ENCODE measurements at places on chromosomes 4 and X.

GRCh38 chrX:120562569-120562926, 1.8 kb upstream of the CUL4B start:
- DNase-seq = no peak

- no peak for DNase-seq
Observed at GRCh38 chr4:166198516-166199310, 325.7 kb downstream of the TLL1 start.

GRCh38 chr4:145825255-145825654, 113.4 kb downstream of the ZNF827 start:
- no peak for DNase-seq

DNA sequence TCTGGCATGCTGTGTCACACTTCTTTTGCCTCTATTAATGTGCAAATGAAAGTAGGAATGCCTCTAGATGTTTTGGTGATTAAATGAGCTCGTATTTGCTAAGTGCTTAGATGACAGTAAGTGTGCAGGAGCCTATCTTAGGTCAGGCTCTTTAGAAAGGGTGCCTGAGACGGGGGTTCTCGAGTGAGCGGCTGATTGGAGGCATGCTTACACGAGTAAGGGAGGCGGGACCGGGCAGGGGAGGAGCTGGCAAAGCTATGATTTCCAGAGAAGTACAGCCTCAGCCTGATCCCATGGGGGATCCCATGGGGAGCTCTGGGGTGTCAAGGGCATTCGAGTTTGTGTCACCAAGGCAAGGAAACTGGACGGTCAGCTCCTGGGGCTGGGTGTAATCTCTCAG, 44.8 kb downstream of the CLDN34 start:
- no peak for DNase-seq

DNA sequence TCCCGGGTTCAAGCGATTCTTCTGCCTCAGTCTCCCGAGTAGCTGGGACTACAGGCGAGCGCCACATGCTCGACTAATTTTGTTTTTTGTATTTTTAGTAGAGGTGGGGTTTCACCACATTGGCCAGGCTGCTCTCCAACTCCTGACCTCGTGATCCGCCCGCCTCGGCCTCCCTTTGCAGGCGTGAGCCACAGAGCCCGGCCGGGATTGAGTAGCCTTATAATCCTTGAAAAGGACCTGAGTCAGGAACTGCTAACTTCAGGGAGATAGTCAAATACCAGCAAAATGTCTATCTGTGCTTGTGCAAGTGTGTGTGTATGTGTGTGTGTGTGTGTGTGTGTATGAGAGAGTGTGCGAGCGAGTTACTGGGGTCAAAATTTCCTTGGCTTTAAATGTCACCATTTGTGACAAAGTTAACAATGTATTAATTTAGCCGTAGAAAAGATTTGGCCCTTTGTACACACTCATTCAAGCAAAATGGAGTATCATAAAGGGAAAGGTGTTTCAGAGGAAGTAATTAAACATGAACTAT, 1.8 kb upstream of the KDM6A start:
- no peak for DNase-seq

GRCh38 chr4:7738458-7739076, 201.1 kb downstream of the AFAP1 start:
- DNase-seq = no peak

Data from effector CD8-positive, alpha-beta T cell (primary cell).